ENCODE measurements at places on chromosomes 2 and 18.

GRCh38 chr2:68721482-68722101 lies 13.0 kb upstream of the ARHGAP25 start:
- no peak for DNase-seq

DNA sequence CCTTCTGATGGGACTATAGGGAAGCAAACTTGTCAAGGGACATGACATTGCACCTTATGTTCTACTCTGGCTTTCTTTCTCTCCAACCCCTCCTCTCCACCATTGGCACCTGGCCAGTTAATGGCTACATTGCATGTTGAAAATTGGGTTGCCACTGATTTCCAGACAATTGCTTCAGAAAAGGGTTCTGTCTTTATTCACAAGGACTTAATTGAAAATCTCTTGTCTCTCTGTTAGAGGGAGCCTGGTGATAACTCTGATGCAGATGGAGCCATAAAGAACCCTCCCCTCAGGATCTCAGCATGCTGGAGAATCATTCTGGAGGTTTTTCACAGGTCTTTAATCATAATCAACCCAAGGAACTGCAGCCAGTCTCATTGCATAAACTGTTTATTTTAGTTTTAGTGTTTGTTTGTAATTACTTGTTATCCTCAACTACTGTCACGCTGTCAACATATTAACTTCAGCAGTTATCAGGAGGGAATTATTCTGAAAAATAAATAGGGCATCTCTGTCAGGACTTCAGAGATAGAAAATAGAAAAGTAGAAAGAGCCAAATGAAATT lies 316.8 kb downstream of the RIT2 start:
- DNase-seq: no peak

- DNase-seq: no peak
Observed at GRCh38 chr2:172843266-172843582, 107.6 kb downstream of the RAPGEF4 start.

- DNase-seq: no peak
Observed at GRCh38 chr2:189608170-189608569, 27.6 kb upstream of the SLC40A1 start.

All from DMS 273 treated with DMSO at 0.1 percent for 48 hours (cell line).